T-helper 1 cell (primary cell): ENCODE measurements at places on chromosomes 16 and 17.
A peak's percentile ranks its signal among the peaks of the same experiment; 100 is the strongest.

- DNase-seq: peak; percentile 35
Measured at GRCh38 chr17:82267575-82268379, 5.7 kb downstream of the CSNK1D start.

- no peak for DNase-seq
Measured at GRCh38 chr17:3400055-3400454, 1.8 kb upstream of the OR1E1 start.

DNA sequence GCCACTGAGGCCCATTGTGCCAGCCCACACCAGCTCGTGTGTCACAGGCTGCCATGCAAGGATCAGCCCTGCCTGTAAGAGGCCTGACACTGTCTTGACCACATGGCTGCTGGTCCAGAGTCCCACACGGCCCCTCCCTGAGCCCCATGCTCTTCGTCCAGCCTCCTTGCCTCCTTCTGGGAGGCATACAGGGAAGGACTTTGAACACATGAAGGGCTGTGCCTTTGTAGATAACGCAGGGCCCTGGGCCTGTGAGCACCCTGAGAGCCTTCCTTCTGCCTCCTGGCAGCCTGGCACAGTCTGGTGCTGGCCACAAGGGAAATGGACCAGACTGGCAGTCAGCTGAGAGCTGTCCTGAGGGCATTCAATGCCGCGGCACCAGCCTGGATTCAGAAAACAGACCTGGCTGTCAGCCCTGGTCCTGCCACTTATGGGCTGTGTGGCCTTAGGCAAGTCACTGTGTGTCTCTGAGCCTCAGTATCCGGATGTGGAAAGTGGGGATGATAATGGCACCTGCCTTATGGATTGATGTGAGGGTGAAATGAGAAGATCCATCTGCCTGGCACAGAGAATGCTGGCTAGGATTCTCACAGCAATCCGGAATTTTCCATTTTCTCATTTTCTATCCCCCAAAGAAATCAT, 19.2 kb upstream of the SPNS2 start:
- no peak for DNase-seq

DNA sequence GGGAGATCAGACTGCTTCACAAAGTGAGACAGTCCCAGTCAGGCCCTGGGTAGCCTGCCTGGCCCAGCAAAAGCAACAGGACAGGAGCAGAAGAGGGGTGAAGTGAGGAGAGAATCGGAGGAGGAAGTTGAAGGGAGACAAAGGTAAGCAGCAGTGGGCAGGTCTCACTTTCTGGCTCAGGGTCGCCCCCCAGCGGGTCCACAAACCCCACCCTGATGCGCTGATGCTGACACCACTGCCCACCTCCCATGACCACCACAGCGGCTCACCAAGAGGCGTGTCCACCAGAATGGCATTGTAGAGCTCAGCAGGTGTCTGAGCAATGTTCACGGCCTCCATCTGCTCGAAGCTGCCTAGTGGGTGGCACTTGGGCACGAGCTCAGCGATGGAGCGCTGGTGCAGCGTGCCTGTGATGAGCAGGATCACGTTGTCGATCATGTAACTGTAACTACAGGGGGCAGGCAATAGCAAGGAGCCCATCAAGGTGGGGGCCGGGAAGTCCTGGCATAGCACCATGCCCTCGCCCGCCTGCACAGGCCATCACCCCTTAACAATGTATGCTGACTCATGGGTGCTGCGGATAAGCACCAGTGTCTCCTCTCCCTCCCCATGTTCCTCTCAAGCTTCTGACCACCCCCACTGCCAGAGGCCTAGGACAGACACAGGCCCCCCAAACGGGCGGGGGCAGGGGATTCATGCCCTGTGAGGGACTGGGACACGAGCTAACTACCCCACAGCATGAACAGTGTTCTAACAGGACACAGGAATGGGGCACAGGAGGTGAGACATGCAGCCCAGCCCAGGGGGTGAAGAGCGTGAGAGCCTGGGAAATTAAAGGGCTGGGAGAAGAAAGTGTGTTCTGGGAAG, 13.6 kb downstream of the HSD11B2 start:
- no peak for DNase-seq

GRCh38 chr17:11380761-11381160, 139.7 kb downstream of the SHISA6 start:
- no peak for DNase-seq

DNA sequence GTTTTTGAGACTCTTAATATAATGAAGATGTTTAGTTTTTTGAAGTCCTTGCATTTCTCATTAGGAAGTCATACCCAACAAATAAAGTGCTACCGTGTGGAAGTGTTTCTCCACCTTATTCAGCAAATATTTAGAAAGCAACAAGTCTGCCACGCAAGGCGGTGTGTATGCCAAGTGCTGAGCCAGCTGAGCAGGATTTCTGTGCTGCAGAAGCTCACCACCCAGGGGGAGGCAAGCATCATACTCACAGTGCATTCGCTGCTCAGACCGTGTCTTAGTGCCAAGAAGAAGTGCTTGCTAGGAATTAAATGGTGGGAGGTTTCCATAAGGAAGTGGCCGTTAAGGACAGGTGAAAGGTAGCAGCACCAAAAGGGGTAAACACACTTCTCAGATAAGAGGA, 111.2 kb downstream of the ARHGAP44 start:
- DNase-seq: no peak

DNA sequence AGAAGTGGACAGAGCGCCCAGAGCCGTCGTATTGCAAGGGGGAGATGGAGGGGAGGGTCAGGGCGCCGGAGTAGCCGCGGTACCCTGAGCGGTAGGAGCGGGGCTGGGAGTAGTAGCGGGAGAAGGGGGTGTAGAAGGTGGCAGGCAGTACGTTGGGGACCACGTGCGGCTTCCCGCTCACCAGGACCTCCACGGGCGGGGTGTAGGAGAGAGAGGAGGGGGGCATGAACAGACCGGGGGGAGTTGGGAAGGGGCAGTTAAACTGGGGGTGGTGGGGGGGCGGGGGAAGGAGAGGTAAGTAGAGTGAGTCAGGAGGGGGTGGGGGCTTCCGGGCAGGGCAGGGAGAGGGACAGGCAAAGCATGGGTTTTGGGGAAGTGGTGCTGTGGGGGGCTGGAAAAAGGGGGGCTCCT, 16.8 kb downstream of the ST6GALNAC2 start:
- no peak for DNase-seq
